ENCODE measurements at places on chromosomes 3 and 15. TPM values are rescaled to one million over a fixed set of nuclear protein-coding genes. Genes with fewer than 3 reads are reported as not detected.

The TM4SF1 gene
- total RNA-seq, result 0.56 TPM

The GOLGA8M gene
- not detected for total RNA-seq

The TMC3 gene
- not detected for total RNA-seq

The ACAP2 gene
- 38.2 TPM for total RNA-seq

The EFHB gene
- not detected for total RNA-seq

The HTR3E gene
- not detected for total RNA-seq

The DUOXA1 gene
- 0.08 TPM for total RNA-seq

The TRPM1 gene
- 0.16 TPM for total RNA-seq

The TUSC7 gene
- total RNA-seq, result not detected

The ANKUB1 gene
- not detected for total RNA-seq

The AP2M1 gene
- 191 TPM for total RNA-seq

GRCh38 chr15:89680282-89680873, 1.2 kb upstream of the PLIN1 start:
- no peaks in the 10 kb centered on the region for H3K36me3 ChIP-seq
- H3K4me1 ChIP-seq, result no peaks in the 10 kb centered on the region
- H3K27ac ChIP-seq, result no peak overlapping the region
- H3K27me3 ChIP-seq, result no peaks in the 10 kb centered on the region
- DNase-seq, result no peak

DNA sequence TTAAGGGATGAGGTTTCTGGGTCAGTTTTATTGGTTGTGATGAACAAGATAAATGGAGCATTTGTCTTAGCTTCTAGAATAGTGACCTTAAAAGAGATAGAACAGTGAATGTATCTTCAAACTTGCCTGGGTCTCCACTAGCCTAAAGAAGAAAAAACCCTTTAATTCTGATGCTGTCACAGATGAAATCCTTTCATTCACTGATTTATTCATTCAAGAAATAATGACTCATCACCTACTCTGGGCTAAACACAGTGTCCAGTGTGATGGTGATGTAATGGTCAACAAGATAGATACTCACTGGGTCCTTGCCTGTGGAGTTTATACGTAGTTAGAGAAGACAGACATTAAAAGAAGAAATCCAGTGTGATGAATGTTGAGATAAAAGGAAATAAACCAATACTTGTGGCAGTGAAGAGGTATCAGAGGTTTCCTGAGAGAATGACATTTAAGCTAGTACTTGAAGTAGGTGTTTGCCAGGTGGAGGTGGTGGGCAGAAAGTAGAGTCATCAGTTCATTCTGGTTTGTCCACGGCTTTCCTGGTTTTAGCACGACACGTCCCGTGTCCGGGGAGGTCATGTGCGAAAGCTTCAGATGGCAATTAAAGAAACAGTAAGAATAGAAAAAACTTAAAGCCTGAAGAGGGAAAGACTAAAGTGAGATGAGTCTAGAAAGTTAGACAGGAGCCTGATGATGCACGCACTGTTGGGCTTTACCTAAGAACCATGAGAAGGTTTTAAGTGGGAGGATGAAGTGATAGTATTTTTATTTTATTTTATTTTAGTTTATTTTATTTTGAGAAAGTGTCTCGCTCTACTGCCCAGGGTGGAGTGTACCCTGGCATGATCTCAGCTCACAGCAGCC, 18.5 kb downstream of the PAK2 start:
- no peaks in the 10 kb centered on the region for H3K4me1 ChIP-seq
- peaks cover 5% of the 10 kb centered on the region for H3K36me3 ChIP-seq
- no peak overlapping the region for H3K27ac ChIP-seq
- H3K27me3 ChIP-seq, result no peaks in the 10 kb centered on the region

DNA sequence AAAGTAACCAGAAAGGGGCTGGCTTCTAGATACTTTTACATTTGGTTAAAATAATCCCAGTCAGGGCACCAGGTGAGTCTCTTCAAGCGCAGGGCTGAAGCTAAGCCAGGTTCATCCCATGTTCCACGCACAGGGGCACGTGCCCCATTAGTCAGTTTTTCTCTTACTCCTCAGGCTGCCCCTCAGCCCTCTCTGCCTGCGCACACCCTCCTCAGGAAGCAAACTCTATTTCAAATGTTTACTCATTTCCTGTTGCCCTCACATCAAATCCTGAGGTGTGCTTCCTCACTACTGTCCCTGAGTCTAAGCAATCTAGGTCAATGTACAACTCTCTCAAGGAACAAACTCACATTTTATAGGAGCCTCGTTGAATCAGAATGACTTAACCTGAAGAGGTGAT, 48.5 kb downstream of the THBS1 start:
- H3K36me3 ChIP-seq, result no peaks in the 10 kb centered on the region
- H3K4me3 ChIP-seq, result no peak overlapping the region
- H3K27me3 ChIP-seq, result no peaks in the 10 kb centered on the region
- H3K27ac ChIP-seq, result no peak overlapping the region
- H3K4me1 ChIP-seq, result peaks cover 13% of the 10 kb centered on the region

GRCh38 chr3:81592101-81592500, 169.3 kb downstream of the GBE1 start:
- no peak overlapping the region for H3K27ac ChIP-seq
- no peaks in the 10 kb centered on the region for H3K4me1 ChIP-seq
- no peaks in the 10 kb centered on the region for H3K36me3 ChIP-seq
- DNase-seq, result no peak

- H3K4me1 ChIP-seq, result no peaks in the 10 kb centered on the region
- H3K4me3 ChIP-seq, result no peak overlapping the region
- DNase-seq, result no peak
- no peaks in the 10 kb centered on the region for H3K27me3 ChIP-seq
Observed at GRCh38 chr3:13638927-13639326, 90.0 kb downstream of the FBLN2 start.

DNA sequence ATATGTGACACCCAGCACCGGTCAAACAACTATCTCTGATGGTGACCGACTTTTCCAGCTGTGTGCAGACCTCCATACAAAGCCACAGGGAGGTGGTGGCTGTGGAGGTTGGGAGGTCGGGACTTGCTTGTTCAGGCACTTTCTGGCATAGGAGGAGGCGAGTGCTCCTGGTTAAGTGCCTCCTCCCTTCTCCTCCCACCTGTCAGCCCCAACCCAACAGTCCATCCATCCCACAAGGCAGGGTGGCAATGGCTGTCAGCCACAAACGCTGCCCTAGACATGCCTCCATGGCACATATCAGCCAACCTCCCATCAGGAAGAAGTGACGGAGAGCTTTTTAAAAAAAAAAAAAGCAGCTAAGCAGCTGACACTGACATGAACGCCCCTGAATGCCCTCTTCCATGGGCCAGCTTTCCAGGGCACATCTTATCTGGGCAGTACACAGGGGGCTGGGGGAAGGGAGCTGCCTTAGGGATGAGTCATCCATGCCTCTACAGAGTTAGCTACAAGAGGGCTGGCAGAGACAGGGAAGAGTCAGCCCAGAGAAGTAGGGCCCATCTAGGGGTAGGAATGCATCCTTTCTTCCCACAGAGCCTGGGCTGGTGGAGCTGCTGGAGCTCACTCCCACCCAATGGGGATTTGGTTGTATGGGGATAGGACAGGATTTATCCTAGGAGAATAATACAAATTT, 41.2 kb downstream of the CCDC12 start:
- no peak overlapping the region for H3K27ac ChIP-seq
- peaks cover 54% of the 10 kb centered on the region for H3K4me1 ChIP-seq
- H3K27me3 ChIP-seq, result no peaks in the 10 kb centered on the region
- peaks cover 38% of the 10 kb centered on the region for H3K36me3 ChIP-seq
- no peak for DNase-seq

- no peak overlapping the region for H3K27ac ChIP-seq
- DNase-seq, result no peak
- H3K4me1 ChIP-seq, result no peaks in the 10 kb centered on the region
- H3K4me3 ChIP-seq, result no peak overlapping the region
Observed at GRCh38 chr3:78741066-78741645, 1026.6 kb downstream of the ROBO1 start.

- H3K27ac ChIP-seq, result no peak overlapping the region
- H3K27me3 ChIP-seq, result no peaks in the 10 kb centered on the region
- no peaks in the 10 kb centered on the region for H3K36me3 ChIP-seq
- H3K4me1 ChIP-seq, result peaks cover 3% of the 10 kb centered on the region
- H3K4me3 ChIP-seq, result no peak overlapping the region
Observed at GRCh38 chr15:58951388-58952007, 18.0 kb upstream of the SLTM start.

DNA sequence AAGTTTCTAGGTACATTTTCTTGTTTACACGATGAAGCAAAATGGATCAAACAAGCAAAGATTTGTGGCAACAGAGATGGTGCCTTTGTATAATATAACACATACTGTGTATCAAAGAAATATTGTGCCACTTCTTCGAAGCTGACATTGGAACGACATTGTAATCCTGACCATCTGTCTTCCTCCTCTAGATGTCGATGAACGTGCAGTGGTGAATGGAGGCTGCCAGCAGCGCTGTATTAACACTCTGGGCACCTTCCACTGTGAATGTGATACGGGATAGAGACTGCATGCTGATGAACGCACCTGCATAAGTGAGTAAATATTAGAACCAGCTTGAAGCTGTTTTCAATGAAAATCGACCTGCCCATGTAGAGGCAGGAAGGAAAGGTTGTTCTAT, 613.3 kb upstream of the GOLIM4 start:
- no peaks in the 10 kb centered on the region for H3K36me3 ChIP-seq
- H3K27ac ChIP-seq, result no peak overlapping the region
- H3K27me3 ChIP-seq, result no peaks in the 10 kb centered on the region
- DNase-seq, result no peak
- no peak overlapping the region for H3K4me3 ChIP-seq

GRCh38 chr15:38458646-38459045, 4.7 kb downstream of the FAM98B start:
- H3K27me3 ChIP-seq, result no peaks in the 10 kb centered on the region
- no peaks in the 10 kb centered on the region for H3K36me3 ChIP-seq
- H3K4me1 ChIP-seq, result peaks cover 15% of the 10 kb centered on the region
- H3K27ac ChIP-seq, result no peak overlapping the region

- H3K27ac ChIP-seq, result no peak overlapping the region
- no peak for DNase-seq
- no peak overlapping the region for H3K4me3 ChIP-seq
- no peaks in the 10 kb centered on the region for H3K36me3 ChIP-seq
Observed at GRCh38 chr15:78740904-78741274, 70.4 kb downstream of the ADAMTS7 start.

GRCh38 chr15:50358845-50359244, 3.8 kb upstream of the GABPB1 start:
- H3K4me1 ChIP-seq, result peaks cover 10% of the 10 kb centered on the region
- H3K4me3 ChIP-seq, result no peak overlapping the region
- H3K27ac ChIP-seq, result no peak overlapping the region
- no peak for DNase-seq

GRCh38 chr3:139519998-139520737, 19.4 kb downstream of the RBP1 start:
- no peaks in the 10 kb centered on the region for H3K4me1 ChIP-seq
- no peak overlapping the region for H3K4me3 ChIP-seq
- H3K36me3 ChIP-seq, result no peaks in the 10 kb centered on the region
- DNase-seq, result no peak
- no peak overlapping the region for H3K27ac ChIP-seq

DNA sequence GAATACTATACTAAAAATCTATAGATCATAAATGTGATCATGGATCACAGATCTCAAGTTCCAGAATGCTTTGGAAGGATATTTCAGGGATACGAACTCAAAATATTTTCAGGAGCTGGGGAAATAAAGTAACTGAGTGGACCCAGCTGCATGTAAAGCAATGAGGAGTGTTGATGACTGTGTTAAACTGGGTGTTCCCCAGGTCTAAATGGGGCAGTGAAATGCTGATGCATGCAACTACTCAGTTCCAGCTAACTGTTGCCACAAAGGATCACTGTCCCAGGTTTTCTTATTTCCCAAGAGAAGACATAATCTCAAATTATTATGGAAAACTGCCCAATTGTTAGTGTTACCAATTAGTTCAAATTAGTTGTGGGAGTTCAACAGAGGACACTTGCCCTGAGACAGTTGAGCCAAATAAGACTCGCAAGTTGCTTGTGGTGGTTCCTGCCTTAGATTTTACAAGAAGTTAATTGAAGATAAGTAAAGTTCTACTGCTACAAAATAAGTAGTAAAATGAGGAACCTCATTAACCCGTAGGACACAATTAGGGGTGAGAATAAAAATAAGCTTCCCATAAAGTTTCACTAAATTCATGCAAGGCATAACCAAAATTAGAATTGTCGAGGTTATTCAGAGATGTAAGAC, 66.3 kb upstream of the IL12A start:
- no peaks in the 10 kb centered on the region for H3K27me3 ChIP-seq
- DNase-seq, result no peak
- peak overlapping the region; percentile 91 for H3K27ac ChIP-seq
- H3K4me3 ChIP-seq, result no peak overlapping the region
- H3K36me3 ChIP-seq, result no peaks in the 10 kb centered on the region
- H3K4me1 ChIP-seq, result peaks cover 46% of the 10 kb centered on the region

DNA sequence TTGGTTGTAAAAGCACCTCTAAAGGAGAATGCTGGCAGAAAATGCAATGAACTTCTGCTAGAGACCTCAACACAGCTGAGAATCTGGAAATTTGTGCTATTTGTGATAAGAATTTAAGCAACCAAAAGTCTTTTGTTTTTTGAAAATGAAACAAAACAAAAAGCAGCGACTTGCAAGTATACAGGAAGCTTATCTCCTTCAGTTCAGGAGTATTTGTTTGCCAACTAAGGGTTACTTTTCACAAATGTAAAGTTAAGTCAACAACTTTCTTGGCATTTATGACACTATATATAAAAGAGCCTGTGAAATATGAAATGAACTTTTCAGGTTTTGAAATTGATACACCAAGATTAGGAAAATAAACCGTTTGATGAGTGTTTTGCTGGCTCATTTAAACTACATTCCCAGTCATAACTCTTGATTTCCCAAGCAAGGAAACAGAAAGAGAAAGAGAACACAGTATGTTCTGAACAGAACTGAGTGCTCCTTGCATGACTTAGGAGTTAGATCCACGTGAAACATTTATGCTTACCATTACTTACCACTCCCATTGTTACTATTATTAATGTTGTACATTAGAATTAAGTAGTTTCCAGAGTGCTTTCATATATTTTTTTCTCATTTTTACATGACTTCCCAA, 92.3 kb upstream of the COL8A1 start:
- no peak for DNase-seq
- no peaks in the 10 kb centered on the region for H3K4me1 ChIP-seq
- no peaks in the 10 kb centered on the region for H3K27me3 ChIP-seq

- no peaks in the 10 kb centered on the region for H3K4me1 ChIP-seq
- H3K27ac ChIP-seq, result no peak overlapping the region
- no peak for DNase-seq
- H3K27me3 ChIP-seq, result no peaks in the 10 kb centered on the region
Observed at GRCh38 chr3:146739203-146739671, 134.1 kb upstream of the PLSCR5 start.

GRCh38 chr3:157464321-157464720, 27.7 kb downstream of the PTX3 start:
- no peak overlapping the region for H3K27ac ChIP-seq
- DNase-seq, result no peak

All from GM12878 (cell line).